Activated naive CD8-positive, alpha-beta T cell treated with anti-CD3 and anti-CD28 coated beads, Interleukin-2, amount 10 ng/mL, durations not matched to agents 7 days and 5 days (primary cell): ENCODE measurements at places on chromosomes 13 and 19. TPM values are rescaled to one million over a fixed set of nuclear protein-coding genes. Genes with fewer than 3 reads are reported as not detected.
A peak's percentile ranks its signal among the peaks of the same experiment; 100 is the strongest.

The KLK14 gene
- total RNA-seq: 0.91 TPM

GRCh38 chr13:41075034-41075433 lies 13.7 kb downstream of the WBP4 start:
- no peak for DNase-seq
- H3K27me3 ChIP-seq: no peaks in the 10 kb centered on the region
- H3K27ac ChIP-seq: no peak overlapping the region
- peaks cover 30% of the 10 kb centered on the region for H3K36me3 ChIP-seq

The SIAH3 gene
- 0.62 TPM for total RNA-seq

DNA sequence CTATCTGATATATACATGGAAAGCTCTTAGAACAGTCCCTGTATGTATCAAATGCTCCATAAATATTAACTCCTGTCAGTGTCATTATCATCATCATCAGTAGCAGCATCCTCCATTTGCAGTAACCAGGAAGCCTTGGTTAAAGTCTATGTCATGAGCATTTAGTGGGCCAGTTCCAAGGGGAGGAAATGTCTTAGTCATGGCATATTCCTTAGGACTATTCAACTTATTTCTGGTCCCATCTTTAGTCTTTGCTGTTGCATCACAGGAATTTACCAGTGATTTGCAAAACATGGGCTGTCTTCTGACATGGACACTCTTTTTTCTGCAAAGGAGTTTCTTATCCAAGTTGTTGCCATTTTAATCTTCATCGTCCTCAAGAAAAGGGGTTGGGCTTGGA lies 98.4 kb downstream of the WDFY2 start:
- no peaks in the 10 kb centered on the region for H3K27me3 ChIP-seq
- H3K4me3 ChIP-seq: no peak overlapping the region
- no peak overlapping the region for H3K27ac ChIP-seq
- peaks cover 22% of the 10 kb centered on the region for H3K36me3 ChIP-seq

GRCh38 chr13:20654156-20654555 lies 49.3 kb upstream of the IL17D start:
- H3K4me3 ChIP-seq: no peak overlapping the region
- H3K36me3 ChIP-seq: no peaks in the 10 kb centered on the region
- H3K27ac ChIP-seq: no peak overlapping the region
- H3K4me1 ChIP-seq: no peaks in the 10 kb centered on the region
- no peaks in the 10 kb centered on the region for H3K27me3 ChIP-seq

The RFXAP gene
- total RNA-seq: 16.5 TPM

- peaks cover 18% of the 10 kb centered on the region for H3K4me1 ChIP-seq
- H3K27me3 ChIP-seq: no peaks in the 10 kb centered on the region
- DNase-seq: no peak
- peaks cover 32% of the 10 kb centered on the region for H3K36me3 ChIP-seq
- peak overlapping the region; percentile 80 for H3K4me3 ChIP-seq
Observed at GRCh38 chr19:37654629-37655300, 500 bp downstream of the ZFP30 start.

The TUBA3C gene
- total RNA-seq: not detected

The LRG1 gene
- not detected for total RNA-seq

- H3K36me3 ChIP-seq: peaks cover 16% of the 10 kb centered on the region
- no peak for DNase-seq
- no peaks in the 10 kb centered on the region for H3K27me3 ChIP-seq
- peaks cover 17% of the 10 kb centered on the region for H3K4me1 ChIP-seq
- no peak overlapping the region for H3K4me3 ChIP-seq
Observed at GRCh38 chr13:99391781-99392469, 84.7 kb upstream of the GPR183 start.

The GRK1 gene
- not detected for total RNA-seq

The TDRD12 gene
- total RNA-seq: 0.26 TPM

DNA sequence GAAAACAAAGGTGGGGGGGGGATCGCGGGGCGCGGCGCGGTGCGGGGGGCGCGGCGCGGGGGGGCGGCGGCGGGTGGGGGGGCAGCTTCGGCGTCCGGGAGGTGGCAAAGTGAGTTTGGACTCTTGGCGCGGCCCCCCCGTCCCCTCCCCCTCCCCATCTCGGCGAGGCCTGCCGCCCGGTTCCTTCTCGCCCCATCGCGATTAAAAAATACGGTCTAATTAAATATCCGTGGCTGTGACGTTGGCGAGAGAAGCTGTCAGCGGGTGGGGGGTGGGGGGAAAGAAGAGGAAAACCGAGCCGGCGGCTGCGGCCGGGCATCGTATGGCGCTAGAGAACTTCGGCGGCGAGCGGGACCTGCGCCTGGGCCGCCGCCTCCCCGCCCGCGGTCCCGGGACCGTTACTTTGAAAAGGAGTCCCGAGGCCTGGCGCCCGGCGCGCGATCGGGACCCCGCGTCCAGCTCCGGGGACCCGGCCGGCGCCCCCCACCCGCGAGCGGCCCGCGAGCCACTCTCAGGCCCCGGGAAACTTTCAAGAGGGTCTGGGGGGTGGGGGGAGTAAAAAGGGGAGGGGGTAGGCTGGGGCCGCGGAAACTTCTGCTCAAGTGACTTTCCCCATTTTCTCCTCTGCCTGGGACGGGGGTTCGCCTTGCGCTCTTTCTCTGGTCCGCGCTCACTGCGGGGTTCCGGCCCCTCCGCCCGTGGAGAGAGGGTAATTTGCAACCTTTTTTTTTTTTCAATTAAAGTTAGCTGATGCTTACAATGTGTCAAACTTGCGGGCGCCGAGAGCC lies 146.3 kb upstream of the ZNF536 start:
- no peak for DNase-seq
- H3K27me3 ChIP-seq: peaks cover 78% of the 10 kb centered on the region
- peaks cover 16% of the 10 kb centered on the region for H3K4me1 ChIP-seq
- peaks cover 2% of the 10 kb centered on the region for H3K36me3 ChIP-seq
- peak overlapping the region; percentile 45 for H3K27ac ChIP-seq
- peak overlapping the region; percentile 60 for H3K4me3 ChIP-seq

The SAMD1 gene
- total RNA-seq: 58.3 TPM

The KLK4 gene
- total RNA-seq: not detected

DNA sequence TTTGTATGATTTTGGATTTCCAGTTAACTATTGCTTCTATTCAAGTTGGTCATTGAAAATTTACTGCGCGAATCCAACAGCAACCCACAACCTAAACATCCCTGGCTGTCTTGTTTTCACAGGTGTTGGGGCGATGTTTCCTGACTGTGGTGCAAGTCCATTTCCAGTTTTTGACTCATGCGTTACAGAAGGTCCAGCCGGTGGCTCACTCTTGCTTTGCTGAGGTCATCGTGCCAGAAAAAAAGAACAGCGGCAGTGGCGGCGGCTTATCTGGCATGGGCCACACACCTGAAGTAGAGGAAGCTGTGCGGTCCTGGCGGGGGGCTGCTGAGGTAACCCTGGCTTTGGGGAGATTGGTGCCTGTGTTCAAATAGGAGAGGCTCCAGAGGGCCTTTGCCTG lies 45.2 kb upstream of the GPI start:
- H3K27me3 ChIP-seq: no peaks in the 10 kb centered on the region
- peaks cover 14% of the 10 kb centered on the region for H3K4me1 ChIP-seq
- DNase-seq: no peak
- H3K36me3 ChIP-seq: peaks cover 7% of the 10 kb centered on the region
- no peak overlapping the region for H3K4me3 ChIP-seq

The NLRP9 gene
- total RNA-seq: not detected

The CYP2A6 gene
- 0.55 TPM for total RNA-seq

DNA sequence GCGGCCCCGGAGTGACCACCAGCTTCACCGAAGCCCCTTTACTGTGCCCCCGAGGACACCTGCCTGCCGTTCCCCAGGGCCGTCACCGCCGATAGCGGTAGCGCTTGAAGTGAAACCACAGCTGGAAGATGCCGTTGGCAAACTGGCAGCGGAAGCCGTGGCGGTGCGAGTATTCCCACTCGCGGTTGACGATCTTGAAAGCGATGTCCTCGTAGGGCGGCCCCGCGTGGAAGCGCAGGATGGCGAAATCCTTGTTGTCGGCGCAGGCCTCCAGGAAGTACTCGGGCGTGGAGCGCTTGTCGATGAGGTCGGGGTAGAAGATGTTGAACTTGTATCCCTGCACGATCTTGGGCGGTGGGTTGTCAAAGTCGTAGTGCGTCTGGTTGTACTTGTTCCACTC lies 5.2 kb upstream of the TBXA2R start:
- H3K27ac ChIP-seq: no peak overlapping the region
- H3K36me3 ChIP-seq: peaks cover 5% of the 10 kb centered on the region
- DNase-seq: no peak
- H3K27me3 ChIP-seq: no peaks in the 10 kb centered on the region
- H3K4me1 ChIP-seq: peaks cover 10% of the 10 kb centered on the region

- no peaks in the 10 kb centered on the region for H3K27me3 ChIP-seq
- H3K4me3 ChIP-seq: no peak overlapping the region
- no peak for DNase-seq
- peaks cover 1% of the 10 kb centered on the region for H3K4me1 ChIP-seq
- H3K36me3 ChIP-seq: peaks cover 22% of the 10 kb centered on the region
Observed at GRCh38 chr13:100644371-100644770, 30.2 kb downstream of the TMTC4 start.

DNA sequence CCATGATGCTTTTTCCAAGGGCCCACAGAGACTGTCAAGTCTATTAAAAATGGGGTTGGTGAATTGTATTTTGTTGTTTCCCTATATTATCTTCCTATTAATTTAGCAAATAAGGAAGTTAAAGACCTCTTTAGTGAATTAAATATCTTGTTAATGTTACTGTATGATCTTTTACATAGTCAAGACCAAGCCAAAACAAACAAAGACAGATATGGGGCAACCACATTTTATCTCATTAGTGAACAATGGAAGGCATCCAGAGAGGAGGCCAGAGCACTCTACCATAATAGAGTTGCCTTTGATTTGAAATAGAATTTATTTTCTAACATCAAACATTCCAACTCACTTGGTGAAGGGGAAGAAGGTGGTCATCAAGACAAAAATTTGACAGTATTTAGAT lies 169.4 kb downstream of the B3GLCT start:
- no peaks in the 10 kb centered on the region for H3K36me3 ChIP-seq
- no peak overlapping the region for H3K4me3 ChIP-seq
- DNase-seq: no peak
- no peak overlapping the region for H3K27ac ChIP-seq
- H3K4me1 ChIP-seq: no peaks in the 10 kb centered on the region

DNA sequence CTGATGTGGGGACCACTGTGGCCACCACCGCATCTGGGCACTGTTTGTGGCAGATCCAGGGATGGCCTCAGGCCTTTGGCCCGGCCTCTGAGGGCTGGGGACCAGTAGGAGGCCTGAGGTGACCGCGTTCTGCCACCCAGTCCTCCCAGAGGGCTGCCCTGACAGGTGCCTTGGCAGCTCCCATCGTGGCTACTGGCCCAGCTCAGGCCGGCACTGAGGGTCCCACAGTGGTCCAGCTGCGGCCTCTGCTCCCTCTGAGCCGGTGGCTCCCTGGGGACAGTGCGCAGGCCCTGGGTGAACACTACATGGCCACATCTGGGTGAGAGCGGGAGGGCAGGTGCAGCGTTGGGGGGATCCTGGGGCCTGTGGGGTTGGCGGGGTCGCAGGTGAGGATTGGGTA lies 61.9 kb downstream of the KDM4B start:
- no peak overlapping the region for H3K27ac ChIP-seq
- no peaks in the 10 kb centered on the region for H3K36me3 ChIP-seq
- no peak for DNase-seq
- H3K4me3 ChIP-seq: no peak overlapping the region

GRCh38 chr13:113934576-113934975 lies 39.3 kb downstream of the C13orf46 start:
- DNase-seq: peak; percentile 10
- peaks cover 9% of the 10 kb centered on the region for H3K4me1 ChIP-seq

DNA sequence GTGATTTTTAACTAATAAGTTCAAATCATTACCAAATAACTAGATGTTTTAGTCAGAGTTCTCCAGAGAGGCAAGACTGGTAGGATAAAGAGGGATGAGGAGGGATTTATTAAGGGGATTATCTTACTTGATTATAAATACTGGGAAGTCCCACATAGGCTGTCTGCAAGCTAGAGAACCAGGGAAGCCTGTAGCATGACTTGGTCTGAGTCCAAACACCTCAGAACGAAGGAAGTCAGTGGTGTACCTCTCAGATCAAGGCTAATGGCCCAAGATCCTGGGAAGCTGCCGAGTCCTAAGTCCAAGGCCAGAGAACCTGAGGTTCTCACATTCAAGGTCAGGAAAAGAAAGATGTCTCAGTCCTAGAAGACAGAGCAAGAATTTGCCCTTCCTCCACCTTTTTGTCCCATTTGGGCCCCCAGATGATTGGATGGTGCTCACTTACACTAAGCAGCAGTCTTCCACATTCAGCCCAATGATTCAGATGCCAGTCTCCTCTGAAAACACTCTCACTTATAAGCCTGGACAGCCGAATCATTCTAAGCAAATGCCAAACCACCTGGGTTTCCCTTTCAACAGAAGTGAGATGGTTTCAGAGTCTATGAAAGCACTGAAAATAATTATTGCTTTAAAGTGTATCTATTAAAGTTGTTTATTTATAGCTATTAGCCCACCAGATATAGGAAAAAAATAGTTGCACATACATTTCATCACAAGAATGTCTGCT lies 1599.2 kb downstream of the OLFM4 start:
- no peak overlapping the region for H3K27ac ChIP-seq
- no peak for DNase-seq
- H3K4me1 ChIP-seq: no peaks in the 10 kb centered on the region
- H3K4me3 ChIP-seq: no peak overlapping the region
- H3K27me3 ChIP-seq: no peaks in the 10 kb centered on the region
- no peaks in the 10 kb centered on the region for H3K36me3 ChIP-seq

The PTPRS gene
- 0.14 TPM for total RNA-seq

DNA sequence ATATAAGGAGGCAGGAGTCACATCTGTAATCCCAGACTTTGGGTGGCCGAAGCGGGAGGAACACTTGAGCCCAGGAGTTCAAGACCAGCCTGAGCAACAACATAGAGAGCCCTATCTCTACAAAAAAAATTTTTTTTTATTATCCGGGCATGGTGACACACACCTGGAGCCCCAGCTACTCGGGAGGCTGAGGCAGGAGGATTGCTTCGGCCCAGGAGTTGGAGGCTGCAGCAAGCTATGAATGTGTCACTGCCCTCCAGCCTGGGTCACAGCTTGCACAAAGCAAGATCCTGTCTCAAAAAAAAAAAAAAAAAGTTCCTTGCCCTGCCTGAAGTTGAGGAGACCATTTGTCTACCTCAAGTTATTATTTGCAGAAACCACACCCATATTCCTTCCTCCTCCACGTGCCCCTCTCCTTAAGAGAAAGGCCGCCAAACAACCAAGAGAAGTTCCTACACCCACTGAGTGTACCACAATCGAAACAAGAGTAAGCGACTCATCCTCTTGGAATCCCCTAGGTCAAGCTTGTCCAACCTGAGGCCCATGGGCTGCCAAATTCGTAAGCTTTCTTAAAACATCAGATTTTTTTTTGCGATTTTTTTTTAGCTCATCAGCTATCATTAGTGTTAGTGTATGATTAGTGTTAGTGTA lies 2.2 kb downstream of the ABCC4 start:
- DNase-seq: no peak
- H3K4me1 ChIP-seq: peaks cover 19% of the 10 kb centered on the region
- no peaks in the 10 kb centered on the region for H3K36me3 ChIP-seq
- H3K27me3 ChIP-seq: peaks cover 14% of the 10 kb centered on the region
- no peak overlapping the region for H3K27ac ChIP-seq

The A1BG gene
- total RNA-seq: 21.0 TPM

The ANGPTL8 gene
- not detected for total RNA-seq

The FBXO27 gene
- total RNA-seq: not detected
